Mammary microvascular endothelial cell (primary cell): ENCODE measurements at places on chromosomes 4 and X. TPM values are rescaled to one million over a fixed set of nuclear protein-coding genes. Genes with fewer than 3 reads are reported as not detected.

Gene PCDH19
- total RNA-seq, result 0.07 and 0.20 TPM in 2 replicates

Gene DGAT2L6
- total RNA-seq, result 0.20 TPM in 1 of 2 replicates, not detected in the other

Gene BMX
- 13.5 and 14.0 TPM in 2 replicates for total RNA-seq

Gene ASB9
- 24.5 and 27.0 TPM in 2 replicates for total RNA-seq

Gene USP53
- 15.0 and 15.3 TPM in 2 replicates for total RNA-seq

Gene HSFX1
- total RNA-seq, result 0.07 TPM in 1 of 2 replicates, not detected in the other

Gene FAM156B
- total RNA-seq, result 3.5 and 9.1 TPM in 2 replicates

Gene PHOX2B
- total RNA-seq, result not detected in 2 replicates

Gene CACNA1F
- not detected in 2 replicates for total RNA-seq

Gene HTN1
- 1.1 and 6.1 TPM in 2 replicates for total RNA-seq

Gene FRG2
- total RNA-seq, result not detected in 2 replicates

Gene CASK
- 11.3 and 28.2 TPM in 2 replicates for total RNA-seq

Gene MRPS18C
- total RNA-seq, result 21.3 and 25.1 TPM in 2 replicates

Gene MYOZ2
- total RNA-seq, result 0.05 and 0.13 TPM in 2 replicates

Gene DDX53
- not detected in 2 replicates for total RNA-seq

Gene MXRA5
- not detected in 2 replicates for total RNA-seq

Gene DUX4
- not detected in 2 replicates for total RNA-seq

Gene SPACA5
- 0.80 TPM in 1 of 2 replicates, not detected in the other for total RNA-seq

Gene UGT2A1
- not detected in 2 replicates for total RNA-seq
